Type B pancreatic cell (in vitro differentiated cells): ENCODE measurements at places on chromosomes 7 and 10. TPM values are rescaled to one million over a fixed set of nuclear protein-coding genes. Genes with fewer than 3 reads are reported as not detected.

The HDAC9 gene
- total RNA-seq, result 6.8 and 8.9 TPM in 2 replicates

GRCh38 chr7:156842317-156842716 lies 50.7 kb downstream of the LMBR1 start:
- DNase-seq, result no peak

GRCh38 chr10:50540069-50540825 lies 83.5 kb downstream of the SGMS1 start:
- no peak for DNase-seq

The EIF5AL1 gene
- total RNA-seq, result 0.10 TPM in 1 of 2 replicates, not detected in the other

DNA sequence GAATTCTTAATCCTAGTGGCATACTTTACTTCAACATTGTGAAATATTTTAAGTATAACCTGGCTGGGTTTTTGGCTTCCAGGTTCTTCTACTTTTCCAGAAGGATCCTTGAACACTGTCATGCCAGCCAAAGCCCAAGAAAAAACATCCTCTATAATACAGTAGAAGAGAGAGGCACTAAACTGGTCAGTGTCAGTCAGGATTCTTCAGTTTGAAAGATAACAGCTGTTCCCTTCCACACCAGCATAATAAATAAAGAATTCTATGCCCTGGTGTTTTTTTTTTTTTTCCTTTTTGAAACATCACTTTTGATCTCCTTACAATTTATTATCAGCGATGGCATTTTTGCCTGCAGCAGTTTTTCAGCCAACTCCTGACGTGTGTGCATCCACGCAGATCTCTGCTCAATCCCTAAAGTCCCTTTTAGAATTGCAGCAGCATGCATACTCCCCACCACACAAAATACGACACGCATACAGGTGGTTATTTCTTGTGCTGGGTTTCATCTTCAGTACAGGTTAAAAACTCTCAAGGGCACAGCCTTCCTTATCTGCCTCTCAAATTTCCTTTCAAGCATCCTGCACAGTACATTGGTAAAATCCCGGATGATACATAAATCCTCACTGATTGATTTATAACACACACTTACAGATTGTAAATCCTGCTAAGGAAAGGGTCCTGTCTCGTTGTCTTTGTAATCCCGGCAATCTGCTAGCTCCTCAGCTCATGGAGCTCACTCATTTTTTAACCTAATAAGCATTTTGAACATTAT lies 100.2 kb downstream of the TPK1 start:
- DNase-seq, result no peak

DNA sequence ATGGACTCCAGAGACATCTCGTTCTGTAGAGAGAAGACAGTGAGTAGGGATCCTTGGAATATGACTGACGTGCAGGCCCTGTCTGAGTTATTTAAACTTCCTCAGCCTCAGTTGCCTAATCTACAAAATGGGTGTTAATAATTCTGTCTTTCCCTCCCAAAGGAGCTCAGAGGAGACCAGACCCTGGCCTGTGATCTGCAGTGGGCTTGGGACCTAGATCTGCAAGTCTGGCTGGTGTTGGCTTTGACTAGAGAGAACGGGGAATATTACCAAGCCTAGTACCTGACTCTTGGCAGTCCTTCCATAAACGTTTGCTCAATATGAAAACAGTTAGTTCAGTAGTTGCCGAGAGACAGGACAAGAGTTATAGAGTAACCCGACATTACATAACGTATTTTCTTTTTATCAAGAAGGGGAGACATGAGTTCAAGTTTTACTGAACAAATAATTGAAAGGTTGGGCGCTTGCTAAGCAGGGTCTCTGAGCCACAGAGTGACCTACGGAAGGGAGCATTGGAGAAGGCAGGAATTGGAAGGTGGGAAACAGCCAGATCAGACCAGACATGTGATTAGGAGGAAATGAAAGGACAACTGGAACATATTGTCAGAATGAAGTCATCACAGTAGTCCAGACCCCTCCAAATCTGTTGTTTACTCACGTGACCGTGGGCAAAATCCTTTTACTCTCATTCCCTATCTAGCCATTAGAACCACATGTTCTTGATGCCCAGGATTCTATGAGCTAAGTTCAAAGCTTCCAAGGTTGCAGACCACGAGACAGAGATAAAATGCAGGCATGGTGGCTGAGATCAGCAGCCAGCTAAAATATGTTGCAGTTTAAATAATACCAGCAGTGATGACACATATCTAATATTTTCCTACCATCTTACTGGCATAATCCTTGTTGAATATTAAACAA lies 10.9 kb upstream of the CYP3A4 start:
- DNase-seq, result no peak

The FAM20C gene
- 17.4 and 18.1 TPM in 2 replicates for total RNA-seq

The ELN gene
- total RNA-seq, result 8.8 TPM in 1 of 2 replicates, not detected in the other
